ENCODE measurements at places on chromosomes 7 and 10.

DNA sequence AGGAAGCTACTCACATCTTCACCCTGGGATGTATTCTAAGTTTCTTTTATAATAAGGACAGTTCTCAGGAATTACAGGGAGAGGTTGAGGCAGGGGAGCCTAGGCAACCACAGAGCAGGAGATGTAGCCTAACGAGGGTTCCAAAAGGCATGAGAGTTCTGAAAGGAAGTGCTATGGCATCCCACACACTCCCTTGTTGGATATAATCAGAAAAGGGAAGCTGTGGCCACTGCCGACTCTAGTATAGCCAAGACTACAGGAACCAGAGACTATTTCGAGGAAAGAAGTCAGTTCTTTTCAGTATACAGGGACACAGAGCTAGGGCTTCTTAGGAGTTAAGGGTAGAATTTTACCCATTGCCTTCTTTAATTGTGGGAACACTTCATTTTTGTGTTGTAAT, 11.0 kb downstream of the PRR15 start:
- no peak for DNase-seq

DNA sequence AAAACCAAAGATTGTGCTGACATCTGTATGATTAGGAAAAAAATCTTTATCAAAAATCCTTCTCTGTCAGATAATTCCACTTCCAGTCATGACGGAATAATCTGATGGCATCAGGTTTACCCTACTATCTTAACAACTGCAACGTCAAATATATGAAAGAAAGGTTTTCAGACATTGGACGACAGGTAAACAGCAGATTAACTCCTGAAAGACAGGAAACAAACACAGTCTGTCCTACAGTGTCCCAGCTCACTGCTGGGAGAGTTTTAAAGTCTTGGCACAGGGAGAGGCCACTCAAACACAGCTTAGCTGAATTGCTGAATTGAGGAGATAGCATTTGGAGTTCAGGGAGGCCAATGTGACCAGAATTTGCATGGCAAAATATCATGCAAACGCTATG, 186.3 kb upstream of the KCTD7 start:
- no peak for DNase-seq

DNA sequence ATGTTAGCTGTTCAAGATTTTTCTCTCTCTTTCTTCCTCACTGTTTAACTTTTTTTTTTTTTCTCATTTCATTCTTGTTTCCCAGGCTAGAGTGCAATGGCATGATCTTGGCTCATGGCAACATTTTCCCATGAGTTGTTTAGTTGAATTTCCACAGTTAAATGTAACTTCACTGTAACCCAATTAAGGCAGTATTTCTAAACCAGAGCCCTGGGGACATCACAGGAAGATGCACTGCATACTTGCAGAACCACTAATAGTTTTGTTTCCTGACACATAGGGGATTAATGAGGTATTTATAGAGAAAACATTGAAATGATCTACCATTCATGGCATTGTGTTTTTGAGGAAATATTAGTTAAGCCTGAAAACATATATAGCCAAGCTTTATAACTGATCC, 795.6 kb upstream of the GHITM start:
- no peak for DNase-seq

GRCh38 chr7:32524631-32525030, 29.3 kb downstream of the AVL9 start:
- no peak for DNase-seq

DNA sequence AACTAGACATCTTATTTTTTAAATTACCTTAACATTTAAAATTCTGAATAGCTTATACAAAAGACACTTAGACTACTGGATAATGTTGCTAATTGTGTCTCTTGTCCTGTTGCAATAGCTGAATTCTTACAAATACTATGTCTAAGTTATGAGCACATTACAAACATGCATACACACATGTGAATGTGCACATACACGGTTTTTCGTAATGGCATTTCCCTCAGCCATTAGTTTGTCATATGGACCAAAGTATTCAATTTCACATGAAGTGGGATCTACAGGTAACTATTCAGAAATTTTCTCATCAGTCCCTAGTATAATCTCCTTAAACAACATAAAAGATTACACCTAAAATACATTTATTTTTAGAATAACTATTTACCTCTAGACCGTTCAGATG, 178.6 kb upstream of the BET1 start:
- DNase-seq, result no peak

DNA sequence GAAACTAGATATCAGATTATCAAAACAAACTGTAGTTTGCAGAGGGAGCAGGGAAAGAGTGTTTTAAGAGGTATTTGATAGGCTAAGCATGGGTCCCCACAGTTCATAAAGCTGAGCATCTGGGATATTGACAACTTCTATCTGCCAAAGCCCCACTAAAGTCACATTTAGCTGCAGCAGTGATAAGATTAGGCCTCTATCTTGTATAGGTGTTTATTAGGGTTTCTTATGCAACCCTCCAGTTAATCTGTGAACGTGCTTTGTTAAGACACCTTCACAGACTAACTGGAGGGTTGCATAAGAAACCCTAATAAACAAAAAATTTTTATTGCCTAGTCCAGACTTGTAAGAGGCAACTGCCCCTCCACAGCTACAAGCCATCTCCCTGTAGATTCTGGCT, 78.0 kb downstream of the CYP51A1 start:
- DNase-seq, result no peak

DNA sequence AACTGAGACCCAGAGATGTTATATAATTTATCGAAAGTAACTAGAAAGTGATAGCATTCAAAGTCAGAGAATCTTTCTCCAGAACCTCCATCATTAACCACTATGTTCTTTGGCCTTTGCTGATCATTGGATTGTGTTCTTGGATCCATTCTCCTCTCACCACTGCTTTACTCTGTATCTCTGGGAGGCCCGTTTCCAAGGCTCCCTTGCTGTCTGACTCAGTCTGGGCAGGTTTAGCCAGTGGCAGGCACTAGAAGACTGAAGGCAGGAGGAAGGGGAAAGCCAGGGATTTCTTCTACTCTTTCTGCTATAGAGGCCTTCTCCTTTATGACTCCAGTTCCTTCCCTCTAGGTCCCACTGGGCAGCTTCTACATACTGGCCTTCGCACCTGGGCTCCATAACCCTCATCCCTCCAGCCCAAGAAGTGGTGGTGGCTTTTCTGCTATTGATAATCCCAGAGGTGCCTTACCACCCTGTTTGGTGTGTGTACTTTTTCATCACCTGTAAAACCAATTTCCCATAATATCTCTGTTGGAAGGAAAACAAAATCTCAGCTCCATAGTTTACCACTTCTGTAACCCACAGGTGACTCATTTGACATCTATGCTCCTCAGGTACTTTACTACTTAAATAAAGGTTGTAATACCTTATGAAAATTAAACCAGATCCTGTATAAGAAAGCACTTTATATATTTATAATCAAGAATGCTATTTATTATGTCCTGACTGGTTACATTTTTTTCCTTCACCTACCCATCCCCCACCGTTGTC, 36.0 kb downstream of the BCAP29 start:
- DNase-seq, result no peak

DNA sequence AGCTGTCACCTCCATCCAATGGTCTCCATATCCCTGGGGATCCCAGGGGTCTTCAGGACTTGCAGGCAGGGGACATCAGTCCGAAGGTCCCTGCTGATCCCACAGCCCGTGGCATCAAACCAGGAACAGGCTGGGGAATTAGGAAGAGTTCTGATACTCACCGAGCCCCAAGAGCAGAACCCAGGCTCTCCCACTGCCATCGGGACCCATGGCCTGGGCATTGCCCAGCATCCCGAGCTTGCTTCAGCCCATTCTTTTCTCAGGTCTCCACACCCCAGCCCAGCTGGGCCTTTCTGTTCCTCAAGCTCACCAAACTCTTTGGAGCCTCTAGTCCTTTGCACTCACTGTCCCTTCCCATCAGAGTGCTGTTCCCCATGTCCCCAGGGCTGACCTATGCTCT, 280.9 kb downstream of the GRID1 start:
- DNase-seq, result no peak

- DNase-seq, result peak; percentile 44
Measured at GRCh38 chr10:59382831-59383295, 20.5 kb upstream of the FAM13C start.

DNA sequence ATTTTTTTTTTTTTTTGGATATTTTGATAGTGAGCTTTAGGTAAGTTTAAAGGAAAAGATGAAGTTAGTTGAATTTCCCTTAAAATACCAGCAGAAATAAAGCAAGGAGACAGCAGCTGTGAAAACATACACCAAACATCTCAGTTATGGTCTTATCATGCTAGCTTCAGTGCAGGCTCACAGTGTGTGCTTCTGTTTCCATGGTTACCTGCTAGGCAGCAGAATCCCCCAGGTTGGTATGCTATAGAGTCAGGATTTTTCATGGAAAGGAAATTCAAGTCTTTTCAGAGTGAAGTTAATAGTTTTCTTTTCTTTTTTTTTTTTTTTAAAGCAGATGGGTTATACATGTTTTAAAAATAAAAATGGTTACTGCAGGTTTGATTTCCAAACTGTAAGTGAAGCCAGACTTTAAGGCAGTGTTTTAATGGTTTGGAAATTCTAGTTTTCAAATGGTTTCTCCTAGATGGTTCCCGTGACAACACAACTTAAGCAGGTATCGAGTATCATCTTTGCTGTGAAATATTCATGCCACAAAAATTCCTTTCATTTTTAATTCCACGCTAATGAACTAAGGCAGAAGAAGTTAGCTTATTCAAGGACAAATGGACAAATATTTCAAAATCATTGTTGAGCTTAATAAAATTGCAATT, 230.9 kb downstream of the BICC1 start:
- peak; percentile 94 for DNase-seq

DNA sequence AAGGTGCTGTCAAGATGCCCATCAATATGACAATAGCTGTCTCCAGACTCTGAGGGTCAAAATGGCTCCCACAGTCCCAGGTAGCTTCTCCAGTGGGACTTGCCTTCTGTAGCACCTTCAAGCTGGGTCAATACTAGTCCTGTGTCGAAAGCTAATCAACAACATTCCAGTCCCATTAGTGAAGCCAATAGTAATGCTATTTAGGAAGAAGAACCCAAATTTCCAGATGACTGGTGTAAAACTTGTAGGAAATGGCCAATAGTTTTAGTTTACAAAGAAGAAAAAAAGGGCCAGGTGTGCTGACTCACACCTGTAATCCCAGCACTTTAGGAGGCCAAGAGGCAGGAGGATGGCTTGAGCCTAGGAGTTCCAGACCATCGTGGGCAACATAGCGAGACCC, 2.0 kb upstream of the SPOCK2 start:
- DNase-seq, result no peak

DNA sequence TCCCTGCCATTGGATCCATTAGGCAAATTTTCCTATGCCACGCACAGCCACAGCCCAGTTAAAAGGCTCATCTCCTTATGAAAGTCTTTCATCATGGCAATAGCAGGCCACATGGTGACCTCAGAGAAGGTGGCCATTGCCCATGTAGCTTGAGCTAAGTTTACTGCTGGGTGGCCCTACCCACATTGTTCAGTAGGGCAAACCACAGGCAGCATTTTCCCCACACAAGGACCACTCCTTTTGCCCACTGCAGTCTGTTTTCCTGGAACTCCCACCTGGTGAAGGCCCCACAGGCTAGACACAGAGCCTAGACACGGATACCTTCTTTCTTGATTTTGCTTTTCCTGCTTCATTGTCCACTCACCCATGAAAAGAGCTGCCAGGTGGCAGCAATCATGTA, 101.5 kb upstream of the NPVF start:
- no peak for DNase-seq

- no peak for DNase-seq
Measured at GRCh38 chr10:77400033-77400432, 237.6 kb downstream of the KCNMA1 start.

DNA sequence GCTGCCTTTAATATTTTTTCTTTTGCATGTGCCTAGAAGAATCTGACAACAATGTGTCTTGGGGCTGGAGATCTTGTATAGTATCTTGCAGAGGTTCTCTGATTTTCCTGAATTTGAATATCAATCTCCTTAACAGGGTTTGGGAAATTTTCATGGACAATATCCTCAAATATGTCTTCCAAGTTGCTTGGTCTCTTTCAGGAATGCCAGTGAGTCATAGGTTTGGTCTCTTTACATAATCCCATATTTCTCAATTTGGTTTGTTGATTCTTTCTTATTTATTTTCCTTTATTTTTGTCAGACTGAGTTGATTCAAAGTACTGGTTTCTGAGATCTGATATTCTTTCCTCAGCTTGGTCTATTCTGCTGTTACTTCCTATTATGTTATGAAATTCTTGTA, 208.7 kb upstream of the GLI3 start:
- DNase-seq, result no peak

GRCh38 chr7:18796216-18796615, 300.7 kb downstream of the HDAC9 start:
- DNase-seq, result no peak

GRCh38 chr7:50812841-50813475, 30.3 kb upstream of the GRB10 start:
- peak; percentile 83 for DNase-seq

- no peak for DNase-seq
Measured at GRCh38 chr10:8998751-8999150, 944.3 kb downstream of the GATA3 start.

- DNase-seq, result peak; percentile 45
Measured at GRCh38 chr7:32147546-32148268, 77.5 kb upstream of the PDE1C start.

DNA sequence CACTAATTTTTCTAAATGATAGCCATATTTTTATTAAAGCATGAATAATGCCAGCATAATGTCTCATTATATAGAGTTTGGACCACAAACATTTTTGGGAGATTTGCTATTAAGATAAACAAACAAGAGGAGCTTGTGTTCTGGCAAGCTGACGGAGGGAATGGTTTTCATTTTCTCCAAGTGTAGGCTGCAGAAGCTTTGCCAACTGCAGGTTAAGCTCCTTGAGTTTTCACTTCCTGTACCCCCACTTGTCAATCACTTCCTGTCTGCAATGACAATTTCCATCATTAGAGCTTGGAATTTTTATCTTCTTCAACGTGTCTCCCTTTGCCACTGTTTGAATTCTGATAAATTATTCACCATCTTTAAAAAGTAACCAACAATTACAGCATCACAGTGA, 13.4 kb downstream of the EBF3 start:
- no peak for DNase-seq

- peak; percentile 58 for DNase-seq
Measured at GRCh38 chr10:9209105-9209798, 1154.8 kb downstream of the GATA3 start.

- no peak for DNase-seq
Measured at GRCh38 chr10:82245906-82246560, 371.0 kb downstream of the NRG3 start.

DNA sequence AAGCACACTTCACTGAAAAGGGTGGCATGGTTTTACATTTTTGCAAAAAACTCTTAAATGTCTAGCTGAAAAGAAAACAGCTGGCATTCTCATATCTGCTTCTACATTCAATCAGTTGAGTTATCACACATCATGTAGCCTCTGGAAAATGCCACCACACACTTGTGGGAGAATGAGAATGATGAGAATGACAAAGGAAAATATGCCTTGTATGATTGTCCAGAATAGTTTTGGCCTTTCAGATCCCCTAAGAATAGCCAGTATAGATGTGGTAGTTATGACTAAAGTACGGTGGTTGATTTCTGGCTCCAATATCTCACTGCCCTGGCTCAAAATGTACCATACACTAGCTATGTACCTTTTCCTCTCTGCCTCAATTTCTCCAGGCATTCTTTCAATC, 30.2 kb upstream of the FRMD4A start:
- no peak for DNase-seq

Measured in brain microvascular endothelial cell (primary cell).